ENCODE measurements at places on chromosomes 7 and 10.

DNA sequence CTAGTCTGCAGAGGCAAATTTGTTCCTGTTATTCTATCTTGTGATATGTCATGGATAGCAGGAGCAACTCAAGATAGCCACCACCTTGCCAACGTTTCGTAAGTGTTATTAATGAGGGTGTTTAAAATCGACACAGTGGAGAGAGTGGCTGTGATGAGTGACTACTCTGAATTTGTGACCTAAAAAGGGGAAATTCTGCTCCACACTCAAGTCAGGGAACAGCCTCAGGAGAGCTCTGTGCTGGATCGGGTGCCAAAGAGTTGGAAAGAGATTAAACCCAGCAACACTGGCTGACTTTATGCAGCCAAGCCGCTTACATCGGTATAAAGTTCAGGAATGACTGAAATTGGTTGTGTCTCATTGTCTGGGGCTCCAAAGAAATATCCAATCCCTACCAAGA is 9.5 kb downstream of the TACC2 start:
- DNase-seq, result no peak

GRCh38 chr10:71093531-71093930 is 118.8 kb upstream of the UNC5B start:
- DNase-seq, result no peak

DNA sequence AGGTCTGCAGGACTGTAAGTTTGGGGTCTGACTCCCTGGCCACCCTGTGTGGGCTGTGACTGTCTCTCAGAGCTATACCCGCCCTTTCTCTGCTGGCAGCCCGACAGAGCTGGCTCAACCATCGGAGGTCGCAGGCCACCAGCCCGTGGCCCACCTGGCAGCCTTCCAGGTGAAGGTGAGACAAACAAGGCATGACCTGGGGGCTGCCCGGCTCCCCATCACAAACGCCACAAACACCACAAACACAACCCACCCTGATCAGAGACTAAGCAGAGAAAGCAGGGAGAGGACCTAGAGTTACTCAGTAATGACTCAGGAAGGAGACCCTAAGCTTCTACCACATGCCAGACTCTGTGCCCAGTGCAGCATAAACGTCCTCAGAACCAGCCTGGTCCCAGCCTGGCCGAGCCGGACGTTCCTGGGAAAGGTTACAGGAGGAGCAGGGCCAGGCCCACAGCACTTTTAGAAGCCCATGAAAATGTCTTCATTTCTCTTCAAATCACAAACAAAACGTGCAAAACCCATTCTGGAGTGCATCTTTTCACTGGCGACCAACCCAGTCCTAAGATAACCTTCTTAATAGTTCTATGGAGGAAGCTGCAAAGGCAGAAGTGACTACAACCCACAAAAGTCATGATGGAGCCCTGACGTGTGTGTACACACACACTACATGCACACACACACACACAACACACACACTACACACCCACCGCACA is 66.8 kb downstream of the MKI67 start:
- DNase-seq, result no peak

- peak; percentile 65 for DNase-seq
These were observed 67.5 kb downstream of the PWWP2B start for GRCh38 chr10:132464256-132465192.

DNA sequence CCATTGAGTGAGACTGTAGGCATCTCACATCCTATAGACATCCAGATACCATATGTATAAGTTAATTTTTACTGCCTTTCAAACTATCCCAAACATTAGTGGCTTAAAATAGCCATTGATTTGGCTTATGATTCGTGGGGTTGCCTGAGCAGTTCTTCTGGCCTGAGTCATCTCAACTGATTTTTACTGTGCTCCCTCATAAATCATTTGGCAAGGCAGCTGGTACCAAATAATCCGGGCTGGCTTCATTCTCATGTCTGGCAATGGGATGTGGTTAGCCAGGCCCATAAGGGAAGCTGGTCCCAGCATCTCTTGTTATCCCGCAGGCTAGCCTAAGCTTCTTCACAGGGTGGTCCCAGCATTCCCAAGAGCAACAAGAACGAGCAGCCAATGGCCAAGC is 6.7 kb upstream of the LRGUK start:
- no peak for DNase-seq

DNA sequence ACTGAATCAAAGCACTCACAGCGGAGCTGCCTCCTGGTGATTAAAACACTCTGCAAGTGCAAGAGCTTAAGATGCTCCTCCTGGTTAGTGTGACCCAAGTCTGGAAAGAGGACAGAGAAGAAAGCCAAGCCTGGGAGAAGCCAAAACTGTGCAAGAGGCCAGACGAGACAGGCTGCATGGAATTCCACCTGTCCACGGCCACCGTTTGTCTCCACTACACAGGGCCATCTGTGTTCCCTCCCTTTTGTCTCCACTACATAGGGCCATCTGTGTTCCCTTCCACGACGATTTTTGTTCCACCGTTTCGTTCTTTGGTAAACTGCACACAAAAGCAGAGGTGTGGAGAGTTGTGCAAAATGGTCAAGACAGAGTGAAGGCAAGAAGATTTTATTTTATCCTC is 233.0 kb downstream of the DIP2C start:
- DNase-seq, result no peak

DNA sequence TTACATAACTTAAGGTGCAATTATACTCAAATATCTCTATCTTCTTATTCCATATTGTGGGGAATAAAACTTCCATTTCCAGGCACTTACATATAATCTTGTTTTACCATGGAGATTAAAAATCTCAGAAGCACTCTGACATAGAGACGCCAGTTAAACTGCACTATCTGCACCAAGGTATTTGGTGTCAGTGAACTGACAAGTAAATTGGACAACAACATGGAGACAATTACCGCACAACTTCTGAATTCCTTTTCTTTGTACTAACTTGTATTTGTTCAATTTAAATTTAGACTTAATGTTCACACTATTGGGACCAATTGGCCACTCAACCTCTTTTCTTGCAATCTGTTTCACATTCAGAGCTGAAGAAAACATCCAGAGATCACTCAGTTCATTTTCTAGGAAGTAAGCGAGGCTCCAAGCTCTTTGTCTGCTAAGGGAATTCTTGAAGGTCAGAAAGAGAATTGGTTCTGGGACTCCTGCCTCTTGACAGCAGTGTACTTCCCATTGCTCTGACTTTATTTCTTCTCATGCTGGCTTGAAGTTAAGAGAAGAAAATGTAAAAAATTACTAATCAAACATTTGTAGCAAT is 184.7 kb downstream of the CHCHD3 start:
- DNase-seq, result no peak

- DNase-seq, result no peak
These were observed 15.0 kb downstream of the CLRN3 start for GRCh38 chr10:127877699-127878098.

GRCh38 chr7:151079199-151079910 is 1.3 kb downstream of the FASTK start:
- no peak for DNase-seq

DNA sequence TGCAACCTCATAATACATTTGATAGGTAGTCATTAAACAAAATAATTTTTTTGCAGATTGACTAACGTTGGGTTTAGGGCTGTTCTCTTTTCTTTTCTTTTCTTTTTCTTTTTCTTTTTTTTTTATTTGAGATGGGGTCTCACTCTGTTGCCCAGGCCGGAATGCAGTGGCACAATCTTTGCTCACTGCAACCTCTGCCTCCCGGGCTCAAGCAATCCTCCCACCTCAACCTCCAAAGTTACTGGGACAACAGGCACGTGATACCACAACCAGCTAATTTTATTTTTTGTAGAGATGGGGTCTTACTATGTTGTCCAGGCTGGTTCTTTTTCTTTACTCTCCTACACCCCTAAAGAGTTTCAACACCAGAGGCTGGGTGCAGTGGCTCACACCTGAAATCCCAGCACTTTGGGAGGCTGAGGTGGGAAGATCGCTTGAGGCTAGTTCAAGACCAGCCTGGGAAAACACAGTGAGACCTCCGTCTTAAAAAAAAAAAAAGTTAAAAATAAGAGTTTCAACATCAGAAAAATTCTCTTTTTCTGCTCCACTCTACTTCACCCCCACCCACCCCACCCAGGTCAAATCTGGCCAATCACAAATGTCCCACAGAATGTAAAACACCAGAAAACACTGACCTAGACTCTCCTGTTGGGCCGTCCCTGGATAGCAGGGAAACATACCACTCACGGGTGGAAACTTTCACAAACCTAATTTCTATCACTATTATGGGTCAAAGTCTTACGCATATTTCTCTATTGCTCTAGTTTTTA is 3.0 kb downstream of the HIP1 start:
- no peak for DNase-seq

GRCh38 chr7:78146546-78146945 is 348.0 kb downstream of the PHTF2 start:
- no peak for DNase-seq

- DNase-seq, result no peak
These were observed 153.1 kb downstream of the SLIT1 start for GRCh38 chr10:97032624-97033023.

DNA sequence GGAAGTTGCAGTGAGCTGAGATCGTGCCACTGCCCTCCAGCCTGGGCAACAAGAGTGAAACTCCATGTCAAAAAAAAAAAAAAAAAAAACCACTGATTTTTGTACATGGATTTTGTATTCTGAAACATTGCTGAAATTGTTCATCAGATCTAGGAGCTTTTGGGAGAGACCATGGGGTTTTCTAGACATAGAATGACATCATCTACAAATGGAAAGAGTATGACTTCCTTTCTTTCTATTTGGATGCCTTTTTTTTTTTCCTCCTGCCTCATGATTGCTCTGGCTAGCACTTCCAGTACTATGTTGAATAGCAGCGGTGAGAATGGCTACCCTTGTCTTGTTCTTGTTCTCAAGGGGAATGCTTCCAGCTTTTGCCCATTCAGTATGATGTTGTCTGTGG is 89.1 kb downstream of the ANLN start:
- no peak for DNase-seq

- no peak for DNase-seq
These were observed 71.6 kb downstream of the GSDME start for GRCh38 chr7:24685708-24686107.

DNA sequence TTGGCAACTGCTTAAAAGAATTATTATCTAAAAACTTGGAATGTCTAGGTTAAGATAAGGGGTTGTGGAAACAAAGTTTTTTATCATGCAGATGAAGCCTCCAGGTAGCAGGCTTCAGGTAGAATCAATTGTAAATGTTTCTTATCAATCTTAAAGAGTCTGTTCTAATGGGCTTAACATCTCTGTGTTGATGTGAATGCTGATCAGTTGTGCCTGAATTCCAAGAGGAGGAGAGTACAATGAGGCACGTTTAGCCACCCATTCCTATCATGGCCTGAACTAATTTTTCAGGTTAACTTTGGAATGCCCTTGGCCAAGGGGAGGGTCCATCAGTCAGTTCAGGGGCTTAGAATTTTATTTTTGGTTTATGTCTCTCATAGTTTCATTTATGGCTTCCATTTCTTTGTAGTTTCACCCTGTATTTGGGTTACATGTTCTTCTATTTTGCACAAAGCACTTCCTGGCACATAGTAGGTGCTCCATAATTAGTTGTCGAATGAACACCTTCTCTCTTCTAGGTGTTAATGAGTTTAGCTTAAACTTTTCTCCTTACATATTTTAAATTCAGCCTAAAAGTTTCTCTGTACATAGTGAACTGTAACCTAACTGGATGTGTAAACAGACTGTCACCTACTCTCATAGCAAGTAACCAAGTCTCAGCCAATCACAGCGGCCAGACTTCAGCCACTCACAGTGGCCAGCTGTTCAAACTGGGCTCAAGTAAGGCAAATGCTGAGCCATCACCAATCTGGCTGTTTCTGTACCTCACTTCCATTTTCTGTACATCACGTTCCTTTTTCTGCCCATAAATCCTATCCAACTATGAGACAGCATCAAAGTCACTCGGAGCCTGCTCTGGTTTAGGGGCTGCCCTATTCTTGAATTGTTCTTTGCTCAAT is 34.7 kb downstream of the ALOX5 start:
- no peak for DNase-seq

GRCh38 chr10:132536241-132536876 is 1.2 kb upstream of the INPP5A start:
- DNase-seq, result no peak

DNA sequence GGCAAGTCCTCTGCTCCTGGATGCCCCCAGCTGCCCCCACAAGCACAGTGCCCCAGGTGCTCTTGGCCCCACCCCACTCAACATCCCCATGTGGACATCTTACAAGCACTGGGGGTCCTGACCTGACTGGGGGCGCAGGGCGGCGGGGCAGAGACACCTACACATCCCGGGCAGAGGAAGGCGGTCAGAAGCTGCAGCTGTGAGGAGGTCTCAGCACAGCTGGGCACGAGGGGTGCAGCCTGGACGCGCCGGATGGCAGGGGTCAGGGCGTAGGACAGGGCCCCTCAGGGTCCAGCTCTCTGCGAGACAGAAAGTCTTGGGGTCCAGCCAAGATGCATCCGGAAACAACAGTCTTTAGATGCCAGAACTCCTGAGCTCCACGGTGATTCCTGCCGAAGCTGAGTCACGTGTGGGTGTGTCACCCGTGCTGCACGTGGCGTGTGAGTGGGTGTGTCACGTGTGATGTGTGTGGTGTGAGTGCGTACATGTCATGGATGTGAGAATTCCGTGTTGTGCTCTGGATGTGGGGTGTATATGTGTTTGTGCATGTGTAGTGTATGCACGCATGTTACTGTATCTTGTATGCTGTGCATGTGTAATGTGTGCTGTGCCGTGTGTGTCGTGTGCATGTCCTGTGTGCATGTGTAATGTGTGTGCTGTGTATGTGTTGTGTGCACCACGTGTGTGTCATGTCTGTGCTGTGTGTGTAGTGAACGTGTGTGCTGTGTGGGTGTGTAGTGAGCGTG is 5.1 kb downstream of the VENTX start:
- DNase-seq, result no peak

- no peak for DNase-seq
These were observed 234.8 kb downstream of the TRIL start for GRCh38 chr7:28723336-28723735.

GRCh38 chr7:84204655-84205054 is 10.1 kb upstream of the SEMA3A start:
- no peak for DNase-seq

GRCh38 chr7:127865466-127865865 is 165.8 kb downstream of the LRRC4 start:
- no peak for DNase-seq

- DNase-seq, result no peak
These were observed 31.8 kb upstream of the ABCA13 start for GRCh38 chr7:48139459-48139858.

- no peak for DNase-seq
These were observed 14.6 kb upstream of the ST7 start for GRCh38 chr7:116938678-116939077.

GRCh38 chr7:68613405-68613804 is 984.9 kb upstream of the AUTS2 start:
- no peak for DNase-seq

DNA sequence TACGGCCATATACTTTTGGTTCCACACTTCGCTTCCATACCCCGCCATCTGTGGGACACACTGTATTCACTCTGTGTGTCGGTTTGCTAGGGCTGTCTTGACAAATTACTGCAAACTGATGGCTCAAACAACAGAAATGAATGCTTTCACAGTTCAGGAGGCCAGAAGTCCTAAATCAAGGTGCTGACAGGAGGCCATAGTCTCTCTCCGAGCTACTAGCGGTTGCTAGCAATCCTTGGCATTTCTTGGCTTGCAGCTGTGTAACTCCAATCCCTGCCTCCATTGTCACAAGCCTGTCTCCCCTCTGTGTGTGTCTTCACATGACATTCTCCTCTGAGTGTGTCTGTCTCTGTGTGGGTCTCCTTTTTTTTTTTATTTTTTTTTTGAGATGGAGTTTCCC is 28.9 kb upstream of the BMPR1A start:
- DNase-seq, result no peak

GRCh38 chr10:71278691-71279588 is 40.1 kb upstream of the SLC29A3 start:
- peak; percentile 56 for DNase-seq
